Activated CD4-positive, alpha-beta T cell treated with anti-CD3 and anti-CD28 coated beads, Interleukin-2, amount 50 U/mL, for 1 hour (primary cell): ENCODE measurements at places on chromosomes 5 and 9.

- no peak for DNase-seq
These were observed 10.0 kb downstream of the SMARCA2 start for GRCh38 chr9:2024888-2025782.

GRCh38 chr5:43210570-43210969 lies 18.5 kb downstream of the NIM1K start:
- DNase-seq = no peak

DNA sequence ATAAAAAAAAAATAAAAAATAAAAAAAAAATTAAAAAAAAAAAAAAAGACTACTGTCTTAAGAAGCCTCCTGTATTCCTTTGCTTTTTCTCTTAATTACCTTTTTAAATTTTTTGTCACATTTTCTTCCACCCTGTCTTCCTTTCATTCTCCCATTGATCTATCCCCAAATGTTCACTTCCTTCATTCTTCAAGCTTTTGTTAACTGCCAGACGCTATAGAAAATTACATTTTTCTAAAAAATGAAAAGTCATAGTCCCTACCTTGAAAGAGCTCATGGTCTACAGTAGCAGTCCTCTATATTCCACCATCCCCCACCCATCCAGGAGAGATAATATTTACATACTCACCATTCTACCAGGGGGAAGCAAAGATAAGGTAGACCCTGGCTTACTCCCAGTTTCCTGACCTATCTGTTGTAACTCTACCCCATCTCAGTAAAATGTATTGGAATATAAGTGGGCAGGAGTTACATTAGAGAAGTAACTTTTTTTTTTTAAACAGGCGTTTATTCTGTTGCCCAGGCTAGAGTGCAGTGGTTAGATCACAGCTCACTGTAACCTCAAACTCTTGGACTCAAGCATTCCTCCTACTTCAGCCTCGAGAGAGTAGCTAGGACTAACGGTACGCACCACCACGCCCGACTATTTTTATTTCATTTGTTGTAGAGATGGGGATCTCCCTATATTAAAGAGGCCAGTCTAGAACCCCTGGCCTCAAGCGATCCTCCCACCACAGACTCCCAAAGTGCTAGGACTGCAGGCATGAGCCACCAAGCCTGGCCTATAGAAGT lies 3.8 kb upstream of the PRKAA1 start:
- no peak for DNase-seq

DNA sequence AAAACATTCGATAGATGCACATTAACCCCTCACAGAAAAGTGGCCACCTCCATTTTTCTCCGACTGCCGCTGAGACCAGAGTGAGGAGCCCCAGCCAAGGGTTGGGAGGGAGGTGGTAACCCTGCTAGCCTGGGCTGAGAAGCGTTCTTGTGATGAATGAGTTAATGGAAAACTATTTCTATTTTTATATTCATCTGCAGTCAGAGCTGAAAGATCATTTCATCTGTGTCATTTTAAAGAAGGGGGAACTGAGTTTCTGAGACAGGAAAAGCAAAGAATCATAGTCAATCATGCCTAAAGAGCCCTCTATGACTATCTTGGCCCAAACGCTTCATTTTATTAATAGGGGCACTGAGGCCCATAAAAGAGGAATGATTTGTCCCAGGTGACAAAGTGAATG lies 229.5 kb downstream of the PAPPA start:
- no peak for DNase-seq

- no peak for DNase-seq
These were observed 214.9 kb upstream of the DMRT1 start for GRCh38 chr9:626596-626995.
